ENCODE measurements at places on chromosomes 13 and 19. TPM values are rescaled to one million over a fixed set of nuclear protein-coding genes. Genes with fewer than 3 reads are reported as not detected.

GRCh38 chr13:104694397-104694796 is 1628.2 kb upstream of the SLC10A2 start:
- no peak for DNase-seq

DNA sequence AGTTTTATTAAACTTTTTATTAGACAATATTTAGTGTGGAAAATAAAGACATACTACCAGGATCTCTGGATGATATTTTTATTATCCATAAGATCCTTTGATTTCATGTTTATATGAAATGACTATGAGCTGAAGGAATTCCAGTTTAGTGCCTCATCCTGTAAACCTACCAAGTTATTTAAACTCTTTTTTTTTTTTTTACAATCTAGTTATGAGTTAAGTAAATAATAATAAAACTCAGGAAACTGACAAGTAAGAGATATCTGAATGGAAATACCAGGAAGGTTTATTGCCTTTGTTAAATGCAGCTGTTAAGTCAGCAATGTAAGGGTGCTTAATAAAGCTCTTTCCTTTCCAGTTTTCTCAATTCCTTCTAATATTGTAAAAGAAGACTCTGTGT is 53.9 kb downstream of the RXFP2 start:
- peak; percentile 11 for DNase-seq

DNA sequence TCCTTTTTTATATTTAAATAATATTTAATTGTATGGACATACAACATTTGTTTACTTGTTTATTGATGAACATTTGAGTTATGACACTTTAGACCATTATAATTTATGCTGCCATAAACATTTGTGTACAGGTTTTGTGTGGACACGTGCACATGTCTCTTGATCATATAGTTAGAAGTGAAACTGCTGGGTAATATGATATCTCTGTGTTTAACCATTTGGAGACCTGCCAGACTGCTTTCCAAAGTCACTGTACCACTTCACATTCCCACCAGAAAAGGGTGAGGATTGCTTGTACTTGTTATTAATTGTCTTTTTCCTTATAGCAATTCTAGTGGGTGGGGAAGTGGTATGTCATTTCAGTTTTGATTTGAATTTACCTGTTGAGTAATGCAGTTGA is 145.6 kb upstream of the KLHL1 start:
- no peak for DNase-seq

DNA sequence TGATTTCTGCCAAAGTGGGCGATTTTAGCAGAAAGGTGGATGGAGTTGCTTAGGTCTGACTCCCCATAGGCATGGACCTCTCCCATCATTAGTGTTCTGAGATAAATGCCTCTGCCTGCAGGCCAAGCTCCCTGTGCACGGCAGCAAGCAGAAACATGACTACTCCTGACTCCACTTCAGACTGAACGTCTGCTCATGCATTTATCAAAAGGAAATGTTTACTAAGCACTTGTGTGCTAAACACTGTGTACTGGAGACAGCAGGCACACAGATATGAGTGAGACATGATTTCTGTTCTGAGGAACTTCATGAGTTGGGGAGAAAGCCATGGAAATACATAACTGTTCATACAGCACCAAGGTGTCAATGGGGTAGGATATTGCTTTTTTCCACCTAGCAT is 149.6 kb downstream of the MIPEP start:
- no peak for DNase-seq

DNA sequence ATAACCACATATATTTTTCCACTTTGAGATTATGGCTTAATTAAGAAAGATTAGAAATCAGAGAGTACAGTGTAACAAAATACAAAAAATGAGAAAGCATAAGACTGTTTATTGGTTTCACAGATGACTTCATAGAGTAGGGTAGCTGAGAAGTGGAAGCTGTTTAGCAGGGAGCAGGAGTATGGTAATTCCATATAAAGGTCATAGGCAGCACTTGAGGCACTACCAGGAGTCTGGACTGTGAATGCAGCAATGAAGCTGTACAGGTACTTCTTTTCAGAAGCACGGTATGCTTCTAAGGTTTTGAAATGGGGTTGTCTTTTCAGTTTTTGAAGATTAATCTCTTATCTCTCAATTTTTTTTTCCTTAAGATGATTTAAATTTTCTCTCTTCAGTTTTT is 69.2 kb downstream of the MICU2 start:
- DNase-seq: no peak

DNA sequence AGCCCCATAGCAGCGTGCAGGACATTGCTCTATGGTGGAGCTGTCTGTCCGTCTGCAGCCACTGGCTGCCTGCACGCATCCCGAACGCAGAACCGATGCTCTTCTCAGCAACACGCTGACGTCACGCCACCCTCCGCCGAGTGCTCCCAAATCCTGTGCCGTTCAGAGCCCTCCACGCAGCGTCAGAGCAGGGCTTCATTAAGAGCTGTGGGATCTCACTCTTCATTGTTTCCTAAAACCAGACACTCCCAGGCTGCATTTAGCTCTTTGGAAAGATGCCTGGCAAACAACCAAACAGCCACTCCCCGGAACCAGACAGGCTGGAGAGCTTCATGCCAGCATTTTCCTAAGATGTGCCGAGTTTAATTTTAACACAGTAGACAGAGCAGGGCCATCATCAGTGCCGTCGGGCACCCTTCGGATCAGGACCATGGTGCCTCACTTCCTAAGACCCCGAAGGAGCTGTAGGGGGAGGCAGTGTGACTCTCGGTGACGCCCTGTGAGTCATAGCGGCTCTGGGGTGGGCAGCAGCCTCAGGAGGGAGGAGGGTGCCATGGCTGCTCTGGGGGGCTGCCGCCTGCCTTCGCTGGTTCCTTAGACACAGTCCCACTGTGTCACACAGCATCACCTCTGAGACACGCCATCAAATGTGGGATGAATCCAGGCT is 131.5 kb upstream of the MCF2L start:
- peak; percentile 68 for DNase-seq

- no peak for DNase-seq
Observed at GRCh38 chr19:48206397-48207093, 36.1 kb downstream of the ZSWIM9 start.

The C19orf38 gene
- under 0.01 TPM for total RNA-seq

The OCEL1 gene
- total RNA-seq: 3.3 TPM

- peak; percentile 87 for DNase-seq
Observed at GRCh38 chr19:6012426-6013170, 34.7 kb upstream of the RANBP3 start.

DNA sequence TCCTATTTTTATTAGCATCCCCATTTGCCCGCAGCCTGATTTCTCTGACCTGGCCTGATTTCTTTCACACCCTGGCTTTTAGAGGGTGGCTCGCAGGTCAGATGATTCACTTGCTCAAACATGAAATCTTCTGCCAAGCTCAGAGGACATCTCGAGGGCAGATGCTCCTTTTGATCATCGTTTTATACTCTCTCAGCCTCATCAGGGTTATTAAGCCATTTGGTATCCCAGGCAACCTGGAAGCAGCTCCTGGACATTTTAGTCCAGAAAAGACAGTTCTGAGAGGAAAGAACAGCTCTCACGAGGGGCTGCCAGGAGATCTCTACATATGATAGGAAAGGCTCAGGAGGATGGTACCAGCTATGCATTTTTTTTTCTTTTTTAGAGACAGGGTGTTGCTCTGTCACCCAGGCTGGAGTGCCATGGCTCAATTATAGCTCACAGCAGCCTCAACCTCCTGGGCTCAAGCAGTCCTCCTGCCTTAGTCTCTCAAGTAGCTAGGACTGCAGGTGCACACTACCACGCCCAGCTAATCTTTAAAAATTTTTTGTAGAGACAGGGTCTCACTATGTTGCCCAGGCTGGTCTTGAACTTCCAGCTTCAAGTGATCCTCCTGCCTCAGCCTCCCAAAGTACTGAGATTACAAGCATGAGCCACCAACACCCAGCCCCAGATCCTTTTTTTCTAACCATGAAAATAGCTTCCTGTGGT is 165.4 kb downstream of the KATNAL1 start:
- DNase-seq: peak; percentile 74

The GPC6 gene
- 98.1 TPM for total RNA-seq

- no peak for DNase-seq
Observed at GRCh38 chr19:50046649-50047503, 21.1 kb downstream of the ZNF473 start.

DNA sequence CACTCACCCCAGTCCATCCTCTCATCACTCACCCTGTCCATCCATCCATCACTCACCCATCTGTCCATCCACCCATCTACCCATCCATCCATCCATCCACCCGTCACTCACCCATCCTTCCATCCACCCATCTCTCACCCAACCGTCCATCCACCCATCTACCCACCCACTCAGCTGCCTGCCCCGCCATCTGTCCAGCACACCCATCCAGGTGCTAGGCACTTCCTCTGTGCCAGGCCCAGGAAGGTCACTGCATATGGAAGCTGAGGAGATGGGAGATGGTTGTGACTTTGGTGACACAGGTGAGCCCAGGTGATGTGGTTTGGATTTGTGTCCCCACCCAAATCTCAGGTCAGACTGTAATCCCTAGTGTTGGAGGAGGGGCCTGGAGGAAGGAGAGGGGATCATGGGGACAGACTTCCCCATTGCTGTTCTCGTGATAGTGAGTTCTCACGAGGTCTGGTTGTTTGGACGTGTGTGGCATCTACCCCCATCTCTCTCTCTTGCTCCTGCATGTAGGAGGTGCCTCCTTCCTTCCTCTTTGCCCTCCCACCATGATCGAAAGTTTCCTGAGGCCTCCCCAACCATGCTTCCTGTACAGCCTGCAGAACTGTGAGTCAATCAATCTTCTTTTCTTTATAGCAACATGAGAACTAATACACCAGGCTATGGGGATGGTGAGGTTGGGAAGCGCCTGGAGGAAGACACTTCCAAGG is 15.9 kb upstream of the C13orf46 start:
- no peak for DNase-seq

- no peak for DNase-seq
Observed at GRCh38 chr13:112325142-112325808, 50.9 kb upstream of the SPACA7 start.

GRCh38 chr13:112077729-112078128 is 10.8 kb downstream of the SOX1 start:
- DNase-seq: no peak

DNA sequence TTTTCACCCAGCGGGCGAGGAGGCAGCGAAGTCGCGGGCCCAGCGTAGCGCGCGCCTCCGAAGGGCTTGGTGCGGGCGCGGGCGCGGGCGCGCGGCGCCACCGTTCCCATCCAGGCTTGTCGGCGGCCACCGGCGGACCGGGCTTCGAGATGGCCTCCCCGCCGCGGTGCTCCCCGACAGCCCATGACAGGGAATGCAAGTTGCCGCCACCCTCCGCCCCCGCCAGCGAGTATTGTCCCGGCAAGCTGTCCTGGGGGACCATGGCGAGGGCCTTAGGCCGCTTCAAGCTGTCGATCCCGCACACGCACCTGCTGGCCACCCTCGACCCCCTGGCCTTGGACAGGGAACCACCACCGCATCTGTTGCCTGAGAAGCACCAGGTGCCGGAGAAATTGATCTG is at the start of gene WDR88:
WDR88 (plus strand) TSS at position 94 of the 400 bp plus-strand sequence; CDS start at position 150, 56 bp downstream.
- no peak for DNase-seq

DNA sequence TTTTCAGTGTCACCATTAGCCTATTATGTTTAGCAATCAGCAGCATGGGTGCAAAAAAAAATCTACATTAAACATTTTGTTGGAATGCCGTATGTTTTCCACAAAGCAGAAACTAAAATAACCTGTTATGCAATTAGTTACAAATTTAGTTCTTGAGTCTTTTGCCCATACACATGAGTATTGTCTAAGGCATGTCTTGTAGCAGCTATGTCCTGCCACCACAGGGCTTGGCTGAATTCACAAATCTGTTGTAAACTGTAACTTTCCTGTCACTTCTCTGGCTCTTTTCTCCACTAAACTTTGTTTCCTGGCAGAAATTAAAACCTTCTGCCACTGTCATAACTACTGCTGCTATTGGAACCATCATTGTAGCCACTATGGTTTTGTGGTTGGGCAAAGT is 277.9 kb upstream of the SPRY2 start:
- no peak for DNase-seq

GRCh38 chr13:74464670-74465069 is 330.5 kb upstream of the KLF12 start:
- no peak for DNase-seq

- DNase-seq: no peak
Observed at GRCh38 chr13:32849369-32849768, 166.9 kb upstream of the KL start.

GRCh38 chr19:7932276-7932929 is 6.5 kb upstream of the CTXN1 start:
- DNase-seq: peak; percentile 48

The DUS3L gene
- 30.0 TPM for total RNA-seq

GRCh38 chr13:51147732-51148131 is 36.7 kb upstream of the C13orf42 start:
- DNase-seq: no peak

- no peak for DNase-seq
Observed at GRCh38 chr13:87123987-87124784, 547.0 kb upstream of the SLITRK5 start.

DNA sequence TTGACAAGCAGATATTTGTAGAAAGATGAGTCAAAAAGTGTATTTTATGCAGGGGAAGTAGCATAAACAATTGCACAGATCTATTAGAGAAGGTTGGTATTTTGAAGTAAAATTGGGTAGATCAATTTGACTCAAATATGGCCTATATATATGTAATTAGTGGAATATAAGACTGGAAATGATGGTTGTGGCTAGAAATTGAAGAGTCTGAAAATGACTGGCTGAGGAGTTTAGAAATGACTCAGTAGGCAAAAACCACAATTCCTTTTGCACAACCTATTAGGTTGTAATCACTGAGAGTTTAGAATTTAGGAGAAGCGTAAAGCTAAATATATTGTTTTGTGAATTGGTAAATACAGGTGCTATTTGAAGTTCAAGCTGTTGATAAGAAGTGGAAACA is 622.6 kb upstream of the PCDH20 start:
- no peak for DNase-seq

The CYP2S1 gene
- not detected for total RNA-seq

The BST2 gene
- 10.1 TPM for total RNA-seq

GRCh38 chr13:94710065-94710781 is 2.1 kb downstream of the SOX21 start:
- DNase-seq: peak; percentile 79

DNA sequence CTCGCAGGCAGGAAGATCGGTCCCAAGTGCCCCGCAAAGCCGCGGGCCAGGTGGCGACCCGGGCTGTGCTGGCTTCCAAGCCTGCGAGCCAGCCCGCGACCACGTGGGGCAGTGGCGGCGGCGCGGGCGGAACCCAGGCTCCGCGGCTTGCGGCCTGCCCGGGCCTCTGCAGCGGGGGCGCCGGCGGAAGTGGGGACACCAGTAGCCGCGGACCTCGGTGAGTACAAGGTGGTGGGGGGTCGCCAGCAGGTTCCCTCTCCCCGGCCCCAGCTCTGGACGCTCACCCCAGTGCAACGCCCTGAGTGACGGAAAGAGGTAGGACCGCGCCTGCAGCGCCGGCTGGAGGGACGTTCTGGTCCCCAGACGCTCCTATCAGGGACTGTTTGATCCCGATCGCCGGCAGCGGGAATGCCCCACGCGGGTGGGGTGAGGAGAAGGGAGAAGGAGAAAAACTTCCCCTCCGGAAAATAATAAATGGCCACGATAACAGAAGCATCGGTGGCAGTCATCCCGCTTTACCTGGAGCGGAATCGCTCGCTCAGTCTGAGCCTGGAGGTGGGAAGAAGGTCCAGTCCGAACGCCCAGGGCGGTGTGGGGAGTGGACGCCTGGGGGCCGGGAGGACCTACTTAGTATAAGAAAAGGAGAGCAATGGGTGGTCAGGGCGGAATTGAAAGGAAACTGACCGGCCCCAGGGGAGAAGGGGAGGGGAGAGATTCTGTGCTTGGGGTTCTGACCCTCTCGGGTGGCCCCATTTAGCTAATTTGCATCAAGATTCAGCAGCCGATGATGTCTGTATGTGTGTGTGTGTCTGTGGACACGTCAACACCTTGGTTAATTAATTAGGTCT is at the start of gene GEMIN7:
GEMIN7 (plus strand) TSS at position 198 of the 848 bp plus-strand sequence. CDS start 10,855 bp downstream, outside the sequence.
- DNase-seq: peak; percentile 99

The ZNF14 gene
- 7.4 TPM for total RNA-seq
